Adrenal gland (tissue), 19 donors: ENCODE measurements at places on chromosomes 4 and X. TPM values are rescaled to one million over a fixed set of nuclear protein-coding genes. Genes with fewer than 3 reads are reported as not detected.

The SNX12 gene
- 68.0 TPM for total RNA-seq

The PUDP gene
- 9.9 TPM for total RNA-seq

The PLP1 gene
- 7.6 TPM for total RNA-seq

The TLR10 gene
- total RNA-seq, result 0.25 TPM

The MXRA5 gene
- 55.3 TPM for total RNA-seq

The STARD8 gene
- 9.8 TPM for total RNA-seq
